ENCODE measurements at places on chromosomes 11 and 22.

- no peak for DNase-seq
These were observed 7.0 kb downstream of the MAP3K11 start for GRCh38 chr11:65606876-65607613.

GRCh38 chr11:85809191-85809590, 1.8 kb downstream of the SYTL2 start:
- DNase-seq, result no peak

DNA sequence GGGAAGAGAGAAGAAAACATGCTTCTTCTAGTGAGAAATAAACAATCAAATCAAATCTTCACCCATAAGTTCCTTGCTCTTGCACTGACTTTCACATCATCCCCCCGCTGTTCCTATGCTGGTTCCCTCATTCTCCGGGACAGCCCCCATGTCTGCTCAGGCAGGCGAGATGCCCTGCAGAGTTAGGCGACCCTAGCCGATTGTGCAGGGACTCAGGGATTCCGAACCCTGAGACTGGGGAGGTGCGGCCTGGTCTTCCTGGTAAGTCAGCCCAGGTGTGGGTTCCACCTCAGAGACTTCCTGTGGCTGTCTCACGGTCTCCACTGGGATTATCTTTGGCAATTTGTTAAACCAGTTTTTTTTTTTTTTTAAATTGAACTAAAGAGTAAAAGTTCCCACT, 6.6 kb downstream of the TTC38 start:
- no peak for DNase-seq

DNA sequence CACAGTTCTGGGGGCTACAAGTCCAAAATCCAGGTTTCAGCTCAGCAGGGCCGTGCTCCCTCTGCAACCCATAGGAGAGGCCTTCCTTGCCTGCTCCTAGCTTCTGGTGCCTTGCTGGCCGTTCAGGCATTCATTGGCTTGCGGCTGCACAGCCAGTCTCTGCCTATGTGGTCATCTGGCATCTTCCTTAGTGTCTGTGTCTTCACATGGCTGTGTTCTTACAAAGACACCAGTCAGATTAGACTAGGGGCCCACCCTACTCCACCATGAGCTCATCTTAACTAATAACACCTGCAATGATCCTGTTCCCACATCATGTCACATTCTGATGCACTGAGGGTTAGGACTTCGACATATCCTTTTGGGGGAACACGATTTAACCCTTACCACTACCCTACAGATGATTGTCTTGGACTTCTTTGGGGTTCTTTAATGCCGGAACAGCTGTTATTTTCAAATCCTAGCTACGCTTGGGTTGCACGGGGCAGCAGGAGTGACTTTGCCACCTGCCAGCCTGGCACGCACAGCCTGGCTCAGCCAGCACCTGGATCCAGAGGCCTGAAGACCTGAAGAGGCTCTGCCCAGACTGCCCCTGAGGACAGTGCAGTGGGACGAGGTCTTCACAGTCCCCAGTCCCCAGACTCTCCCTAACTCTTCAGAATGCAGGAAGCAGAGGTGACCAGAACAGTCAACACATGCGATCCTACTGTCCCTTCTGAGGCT, 7.7 kb upstream of the NEAT1 start:
- no peak for DNase-seq

GRCh38 chr11:81725701-81726100, 1008.0 kb downstream of the FAM181B start:
- DNase-seq, result no peak
